NCI-H2227 treated with DMSO at 0.1 percent for 48 hours (cell line): ENCODE measurements at places on chromosomes 16 and 17.

GRCh38 chr17:11326492-11326891 is 85.5 kb downstream of the SHISA6 start:
- DNase-seq: no peak

DNA sequence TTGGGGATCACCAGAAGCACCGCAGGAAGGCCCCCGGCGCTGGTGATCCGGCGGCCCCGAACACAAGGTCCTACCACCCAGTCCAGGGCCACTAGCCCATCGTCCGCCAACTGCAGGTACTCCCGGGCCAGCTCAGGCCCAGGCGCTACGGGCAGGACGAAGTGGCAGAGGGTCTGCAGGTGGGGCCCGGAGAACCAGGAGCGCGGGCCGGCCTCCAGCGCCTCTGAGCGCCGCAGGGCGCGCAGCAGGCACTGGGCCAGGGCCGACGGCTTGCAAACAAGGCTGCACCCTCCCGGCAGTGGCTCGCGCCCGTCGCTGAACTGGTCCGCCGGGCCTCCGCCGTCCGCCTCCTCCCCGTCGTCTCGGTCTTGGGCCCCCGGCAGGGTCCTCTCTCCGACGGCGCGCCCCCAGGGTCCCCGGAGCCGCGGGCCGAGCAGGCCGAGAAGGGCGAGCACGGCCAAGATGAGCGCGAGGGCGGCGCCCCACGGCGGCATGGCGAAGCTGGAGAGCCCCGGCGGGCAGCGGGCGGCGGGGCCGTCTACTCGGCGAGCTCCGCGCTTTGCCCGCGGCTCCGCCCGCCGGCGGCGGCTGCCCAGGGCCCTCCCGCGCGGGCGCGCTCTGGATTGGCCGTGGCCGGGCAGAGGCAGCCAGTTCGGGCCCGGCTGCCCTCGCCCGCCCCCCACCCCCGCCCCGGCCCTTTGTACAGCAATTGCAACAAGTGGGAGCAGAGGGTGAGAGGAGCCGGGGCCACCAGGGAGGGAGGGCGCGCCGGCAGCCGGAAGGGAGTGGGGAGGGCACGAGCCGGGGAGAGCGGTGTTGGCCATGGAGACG is at the start of gene ABHD15:
Gene ABHD15, minus strand, starts transcription at position 565 of the 831 bp plus-strand sequence. Its CDS starts 71 bp downstream, at position 494.
- DNase-seq: peak; percentile 18

DNA sequence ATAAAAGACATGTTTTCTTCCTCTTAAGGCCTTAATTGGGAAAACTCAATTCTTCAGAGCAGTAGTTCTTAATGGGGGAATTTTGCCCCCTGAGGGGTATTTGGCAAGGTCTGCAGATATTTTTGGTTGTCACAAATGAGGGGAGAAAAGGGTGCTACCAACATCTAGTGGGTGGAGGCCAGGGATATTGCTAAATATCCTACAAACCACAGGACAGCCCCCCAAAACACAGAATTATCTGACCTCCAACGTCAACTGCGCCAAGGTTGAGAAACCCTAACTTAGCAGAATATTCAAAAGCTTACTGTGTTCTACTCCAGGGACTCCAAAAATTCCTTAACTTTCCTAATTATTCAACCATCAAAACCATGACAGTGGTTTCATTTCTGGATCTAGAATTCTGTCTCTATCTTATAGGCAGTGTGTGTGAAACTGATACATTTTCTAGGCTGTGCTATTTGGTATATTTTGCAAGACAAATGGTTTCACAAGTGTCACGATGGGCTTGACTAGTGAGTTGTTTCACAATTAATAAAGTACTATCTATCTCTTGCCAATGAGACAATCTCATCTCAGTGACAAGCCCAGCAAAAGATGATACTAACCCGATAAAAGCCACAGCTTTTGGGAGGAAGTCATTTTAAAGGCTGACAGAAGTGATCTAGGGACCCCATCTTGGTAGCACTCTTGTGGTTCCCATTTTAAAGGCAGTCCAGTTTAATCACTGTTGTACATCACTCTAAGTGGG is 14.7 kb downstream of the TXNDC11 start:
- DNase-seq: no peak

DNA sequence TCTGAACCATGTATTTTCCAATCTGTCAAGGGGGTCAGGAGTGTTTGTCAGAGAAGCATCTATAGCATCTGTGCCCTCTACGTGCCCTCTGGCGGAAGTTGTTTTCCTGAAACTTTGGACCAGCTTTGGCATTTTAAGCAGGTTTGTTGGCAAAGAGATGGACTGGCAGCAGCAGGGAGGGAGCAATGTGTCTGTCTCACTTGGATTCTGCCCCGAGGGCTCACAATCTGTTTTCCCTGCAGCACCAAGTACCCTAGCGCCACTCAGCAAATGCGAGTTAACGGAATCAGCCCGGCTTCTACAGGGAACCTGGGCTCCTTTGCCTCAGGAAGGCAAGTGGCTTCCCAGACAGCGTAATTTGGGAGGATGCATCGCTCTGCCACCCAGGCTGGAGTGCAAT is 17.4 kb downstream of the DUSP14 start:
- DNase-seq: no peak

DNA sequence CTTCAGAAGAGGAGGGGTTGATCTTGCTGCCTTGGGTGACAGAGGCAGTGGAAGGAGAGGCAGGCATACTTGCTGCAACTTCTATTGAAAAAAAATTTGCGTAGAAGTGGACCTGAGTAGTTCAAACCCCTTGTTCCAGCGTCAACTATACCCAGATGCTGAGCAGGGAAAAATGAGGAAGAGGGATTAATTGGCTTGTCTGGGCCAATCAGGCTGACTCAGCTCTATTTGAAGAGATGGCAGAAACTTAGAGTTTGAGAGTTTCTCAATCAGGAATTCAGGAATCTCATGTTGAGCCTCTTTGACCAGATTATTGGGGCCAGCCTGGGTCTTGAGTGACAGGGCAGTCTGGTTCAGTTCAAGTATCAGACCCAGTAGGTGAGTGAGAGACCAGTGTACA is 17.6 kb downstream of the CASC3 start:
- DNase-seq: no peak

DNA sequence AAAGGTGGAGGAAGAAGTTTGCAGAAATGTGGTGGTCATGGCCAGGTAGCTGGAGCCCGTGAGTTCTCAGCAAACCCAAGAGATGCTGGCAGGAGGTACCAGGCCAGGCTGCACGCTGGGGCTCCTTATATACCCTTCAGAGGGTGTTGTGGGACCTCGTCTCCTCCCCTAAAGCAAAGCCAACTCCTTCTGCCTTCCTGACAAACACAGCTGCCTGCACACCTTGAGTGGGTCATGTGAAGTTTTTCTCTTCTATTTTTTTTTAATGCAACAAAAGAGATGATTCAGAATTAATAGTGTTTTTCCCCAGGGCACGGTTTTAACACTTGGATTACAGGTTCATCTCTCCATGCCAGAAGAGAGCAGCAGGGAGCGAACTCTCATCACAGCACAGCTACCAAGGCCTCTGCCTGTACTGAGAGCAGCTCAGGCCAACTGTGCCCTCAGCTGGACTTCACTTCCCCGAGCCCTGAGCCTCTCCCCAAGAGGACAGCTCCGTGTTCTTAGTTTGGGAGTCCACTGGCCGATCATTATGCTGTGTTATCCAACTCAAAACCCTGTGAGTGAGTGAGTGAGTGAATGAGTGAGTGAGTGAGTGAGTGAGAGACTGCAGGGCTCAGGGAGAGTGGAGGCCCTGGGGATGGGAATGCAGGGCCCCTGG is at the start of gene KRT15:
Gene KRT15, minus strand, starts transcription at position 102 of the 661 bp plus-strand sequence. Its CDS starts 63 bp downstream, at position 39.
- DNase-seq: no peak

- no peak for DNase-seq
Observed at GRCh38 chr17:32206861-32207260, 58.8 kb upstream of the RHBDL3 start.

- no peak for DNase-seq
Observed at GRCh38 chr17:43176119-43176570, 5.1 kb downstream of the NBR1 start.

DNA sequence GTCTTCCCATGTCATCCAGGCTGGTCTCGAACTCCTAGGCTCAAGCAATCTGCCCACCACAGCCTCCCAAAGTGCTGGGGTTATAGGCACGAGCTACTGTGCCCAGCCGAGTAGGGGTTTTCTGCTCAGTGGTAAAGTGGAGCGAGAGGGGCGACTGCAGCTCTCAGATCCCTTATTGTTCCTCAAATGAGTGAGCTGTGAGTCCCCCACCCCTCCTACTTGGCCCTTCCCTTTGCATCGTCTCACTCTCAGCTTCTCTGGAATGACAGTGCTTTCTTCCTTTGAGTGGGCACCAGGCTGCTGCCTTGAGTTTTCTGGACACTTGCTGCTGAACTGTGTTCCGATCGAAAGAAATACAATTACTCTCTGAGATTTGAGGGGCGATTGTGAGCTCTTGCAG is 63.5 kb downstream of the MSI2 start:
- no peak for DNase-seq

- DNase-seq: no peak
Observed at GRCh38 chr17:79845601-79845949, 6.3 kb upstream of the CBX4 start.

GRCh38 chr16:89842471-89843408 is 14.5 kb downstream of the SPIRE2 start:
- DNase-seq: no peak

DNA sequence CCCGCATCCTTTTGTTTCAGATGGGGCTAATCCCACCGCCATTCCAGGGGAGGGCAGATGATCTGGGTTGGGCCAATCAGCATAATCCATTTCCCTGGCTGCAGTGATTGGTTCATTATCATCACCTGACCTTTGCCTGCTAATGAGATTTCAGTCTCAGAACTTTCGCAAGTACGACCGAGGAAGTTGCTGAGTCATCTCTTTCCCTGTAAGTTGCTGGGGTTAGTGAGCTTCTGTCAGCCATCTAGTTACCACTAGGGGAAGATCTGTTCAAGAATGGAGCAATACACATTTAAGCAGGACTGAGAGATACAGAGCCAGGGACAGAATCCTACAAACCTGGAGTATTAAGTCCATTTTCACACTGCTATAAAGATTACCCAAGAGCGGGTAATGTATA is 65.3 kb upstream of the NUDT7 start:
- DNase-seq: no peak

GRCh38 chr17:76810956-76811355 is 57.2 kb upstream of the MGAT5B start:
- peak; percentile 60 for DNase-seq

DNA sequence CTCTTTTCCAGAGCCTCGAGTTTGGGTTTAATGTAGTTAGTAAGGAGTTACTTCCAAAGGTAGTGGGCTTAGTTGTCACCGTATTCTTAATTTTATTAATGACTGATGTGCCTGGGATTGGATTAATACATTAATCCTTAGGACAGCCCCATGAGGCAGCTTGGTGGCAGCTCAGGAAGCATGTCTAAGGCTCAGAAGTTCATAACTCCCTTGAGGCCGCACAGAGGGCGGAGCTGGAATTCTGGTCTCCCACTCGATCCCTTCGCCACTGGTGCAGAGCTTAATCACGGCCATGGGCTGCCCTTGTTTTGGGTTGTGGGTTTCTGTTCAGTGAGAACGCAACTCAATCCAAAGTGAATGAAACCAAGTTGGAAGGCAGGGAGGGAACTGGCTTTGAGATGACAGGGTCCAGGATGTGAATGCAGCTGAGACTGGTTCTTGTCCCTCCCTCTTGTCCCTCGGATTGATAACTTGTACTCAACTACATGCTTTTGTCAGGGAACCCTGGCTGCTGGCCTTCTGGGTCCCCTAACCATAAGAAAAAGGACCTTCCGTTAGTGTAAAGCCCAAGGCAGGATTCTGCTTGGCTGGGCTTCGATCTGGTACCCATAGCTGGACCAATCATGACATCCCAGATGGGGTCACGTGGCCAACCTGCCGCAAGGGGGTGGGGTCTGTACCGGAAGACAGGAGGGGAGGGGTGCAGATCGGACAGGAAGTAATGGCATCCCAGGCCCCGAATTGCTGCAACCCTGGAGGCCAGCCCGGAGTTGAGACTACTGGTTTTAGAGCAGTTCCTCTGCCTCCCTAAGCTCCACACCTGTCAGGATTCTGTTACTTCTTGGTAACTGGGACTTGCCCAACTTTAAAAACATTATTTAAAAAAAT is 45.4 kb downstream of the SNX20 start:
- no peak for DNase-seq

DNA sequence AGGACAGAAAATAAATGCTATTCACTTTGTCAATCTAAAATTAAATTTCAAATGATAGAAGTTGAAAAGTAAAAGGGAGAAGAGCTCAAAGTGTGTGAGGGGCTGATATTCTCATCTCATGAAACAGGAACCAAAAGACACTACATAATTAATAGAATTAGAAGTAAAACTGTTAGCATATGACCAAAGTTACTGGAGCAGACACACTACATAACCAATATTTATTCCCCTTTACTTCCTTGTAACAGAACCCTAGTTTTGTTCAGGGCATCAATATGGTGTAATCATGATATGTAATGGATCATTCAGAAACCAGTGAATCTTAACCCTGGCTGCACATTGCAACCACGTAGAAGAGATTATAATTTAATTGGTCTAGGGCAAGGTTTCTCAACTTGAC is 109.5 kb upstream of the SIAH1 start:
- no peak for DNase-seq

DNA sequence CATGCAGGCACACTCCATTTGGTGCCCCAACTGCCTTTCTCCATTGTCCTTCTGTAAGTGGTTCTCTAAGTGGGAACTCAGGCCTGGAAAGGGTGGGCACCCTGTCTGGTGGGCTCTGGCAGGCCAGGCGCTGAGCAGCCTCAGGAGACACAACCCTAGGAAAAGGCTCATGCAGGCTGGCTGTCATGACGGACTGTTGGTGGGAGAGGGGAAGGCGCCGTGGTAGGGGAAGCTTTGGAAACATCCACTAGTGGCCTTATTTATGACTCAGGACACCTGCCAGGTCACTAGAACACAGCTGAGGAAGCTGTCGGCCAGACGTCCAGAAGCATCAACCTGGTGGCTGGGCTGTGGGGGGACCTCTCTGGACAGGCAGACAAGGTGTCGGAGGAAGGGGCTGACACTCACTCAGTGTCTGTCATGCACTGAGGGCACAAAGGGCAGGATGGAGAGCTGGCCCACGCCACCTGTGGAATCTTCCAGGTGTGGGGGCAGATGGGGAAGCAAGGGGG is 216.0 kb downstream of the SEC14L1 start:
- no peak for DNase-seq

- DNase-seq: peak; percentile 96
Observed at GRCh38 chr16:29995911-29996765, at the start of gene INO80E. TSS of gene INO80E (plus strand) at chr16:29996241. CDS start at chr16:29996311, 70 bp downstream.

DNA sequence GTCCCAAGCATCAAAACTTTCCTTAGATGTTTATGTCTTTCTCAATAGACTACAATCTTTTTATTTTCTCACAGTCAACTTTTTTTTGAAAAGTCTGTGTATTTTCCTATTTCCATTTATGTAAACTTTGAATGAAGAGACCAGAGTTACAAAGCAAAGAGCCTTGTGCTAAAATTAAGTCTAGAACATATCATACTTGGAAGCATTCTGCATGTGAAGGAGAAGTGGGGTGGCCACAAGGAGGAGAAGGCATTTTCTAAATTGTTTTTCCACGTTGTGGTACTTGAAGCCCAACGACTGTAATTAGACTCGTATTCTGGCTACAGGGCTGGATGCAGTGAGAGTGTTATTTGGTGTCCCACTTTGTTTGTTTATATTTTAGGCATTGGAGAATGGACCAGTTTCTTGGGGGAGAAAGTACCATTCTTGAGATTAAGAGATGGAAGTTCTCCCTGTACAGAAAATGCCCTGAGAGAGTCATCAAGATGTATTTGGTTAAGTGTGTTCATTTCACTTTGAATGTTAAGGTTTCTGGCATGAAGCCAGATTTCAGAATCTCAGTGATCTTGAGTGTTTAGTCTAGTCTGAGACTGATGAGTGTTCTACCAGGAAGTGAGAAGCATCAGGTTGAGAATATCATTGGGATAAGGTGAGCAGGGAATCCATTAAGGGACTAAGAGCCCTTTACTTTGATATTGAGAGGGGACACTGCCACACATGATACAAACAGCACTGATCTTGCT is 71.6 kb downstream of the MAP2K6 start:
- no peak for DNase-seq
